ENCODE measurements at places on chromosomes 12 and 14.

DNA sequence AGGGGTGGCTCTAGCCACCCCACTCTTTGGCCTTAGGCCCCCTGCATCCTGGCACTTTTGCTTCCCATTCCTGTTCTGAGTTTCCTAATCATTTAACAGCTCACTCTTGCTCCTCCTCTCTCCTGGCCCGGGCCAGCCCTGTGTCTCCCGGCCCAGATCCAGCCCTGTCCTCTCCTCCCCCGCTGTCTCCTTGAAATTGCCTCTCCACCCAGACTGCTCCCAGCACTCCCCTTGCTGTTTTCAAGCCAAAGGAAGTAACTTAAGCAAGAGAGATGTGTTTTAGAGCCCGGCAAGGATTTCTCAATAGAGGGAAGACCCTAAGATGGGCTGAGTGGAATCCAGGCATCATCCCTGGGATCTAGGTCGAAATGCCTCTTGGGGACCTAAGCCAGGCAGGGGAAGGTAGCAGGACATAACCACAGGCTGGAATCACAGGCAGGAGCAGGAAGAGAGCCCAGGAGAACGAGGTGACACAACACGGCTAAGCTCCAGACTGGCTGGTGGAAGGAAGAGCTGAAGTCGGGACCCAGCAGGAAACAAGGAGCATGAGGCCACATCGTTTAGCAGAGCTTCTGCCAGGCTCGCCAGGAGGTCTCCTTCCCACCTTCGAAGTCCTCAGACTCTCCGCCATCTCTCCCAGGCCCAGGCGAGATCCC lies 2.0 kb upstream of the LRP1-AS start:
- peak; percentile 82 for DNase-seq

- DNase-seq, result no peak
Observed at GRCh38 chr12:57631566-57632072, 1.4 kb downstream of the B4GALNT1 start.

GRCh38 chr12:117053050-117053400 lies 46.2 kb downstream of the TESC start:
- no peak for DNase-seq

GRCh38 chr12:47359310-47360092 lies 279.7 kb upstream of the AMIGO2 start:
- no peak for DNase-seq

GRCh38 chr12:5096241-5096924 lies 52.7 kb downstream of the KCNA5 start:
- no peak for DNase-seq

GRCh38 chr12:81843599-81843998 lies 84.4 kb upstream of the PPFIA2 start:
- no peak for DNase-seq

DNA sequence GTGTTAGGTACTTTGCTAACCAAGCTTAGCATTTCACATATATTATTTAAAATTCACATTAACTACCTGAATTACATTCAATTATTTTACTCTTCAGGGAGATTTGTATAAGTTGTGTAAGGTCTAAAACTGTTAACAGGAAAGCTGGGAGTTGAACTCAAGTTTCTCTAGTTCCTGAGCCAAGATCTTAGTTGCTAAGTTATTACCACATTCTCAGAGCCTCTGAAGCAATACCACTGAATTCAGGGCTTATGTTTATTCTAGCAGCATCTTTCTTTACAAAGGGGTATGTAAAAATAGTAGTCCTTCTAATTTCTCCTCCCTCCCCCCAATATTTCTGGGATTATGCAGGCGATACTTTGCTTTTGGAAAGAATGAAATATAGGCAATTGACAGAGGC lies 786.8 kb downstream of the DIO2 start:
- no peak for DNase-seq

- no peak for DNase-seq
Observed at GRCh38 chr14:67900231-67900630, 80.7 kb downstream of the RAD51B start.

GRCh38 chr14:72884386-72884785 lies 9.5 kb downstream of the DPF3 start:
- DNase-seq, result no peak

DNA sequence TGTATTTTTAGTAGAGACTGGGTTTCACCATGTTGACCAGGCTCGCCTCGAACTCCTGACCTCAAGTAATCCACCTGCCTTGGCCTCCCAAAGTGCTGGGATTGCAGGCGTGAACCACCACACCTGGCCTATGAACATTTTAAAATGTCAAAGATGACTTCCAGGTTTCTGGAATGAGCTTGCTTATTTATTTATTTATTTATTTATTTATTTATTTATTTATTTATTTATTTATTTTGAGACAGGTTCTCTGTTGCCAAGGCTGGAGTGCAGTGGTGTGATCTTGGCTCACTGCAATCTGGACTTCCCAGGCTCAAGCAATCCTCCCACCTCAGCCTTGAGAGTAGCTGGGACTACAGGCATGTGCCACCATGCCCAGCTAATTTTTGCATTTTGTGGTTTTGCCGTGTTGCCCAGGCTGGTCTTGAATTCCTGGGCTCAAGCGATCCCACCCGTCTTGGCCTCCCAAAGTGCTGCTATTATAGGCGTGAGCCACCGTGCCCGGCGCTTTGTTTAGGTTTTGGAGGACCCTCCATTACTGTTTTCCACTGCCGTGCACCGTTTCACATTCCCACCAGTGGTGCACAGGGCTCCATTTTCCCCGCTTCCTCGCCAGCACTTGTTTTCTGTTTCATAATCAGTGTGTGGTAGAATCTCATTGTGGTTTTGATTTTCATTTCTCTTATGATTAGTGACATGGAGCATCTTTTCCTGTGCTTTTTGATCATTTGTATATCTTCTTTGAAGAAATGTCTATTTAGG lies 6.4 kb upstream of the CFAP251 start:
- no peak for DNase-seq
